ENCODE measurements at places on chromosomes 3 and 15.

DNA sequence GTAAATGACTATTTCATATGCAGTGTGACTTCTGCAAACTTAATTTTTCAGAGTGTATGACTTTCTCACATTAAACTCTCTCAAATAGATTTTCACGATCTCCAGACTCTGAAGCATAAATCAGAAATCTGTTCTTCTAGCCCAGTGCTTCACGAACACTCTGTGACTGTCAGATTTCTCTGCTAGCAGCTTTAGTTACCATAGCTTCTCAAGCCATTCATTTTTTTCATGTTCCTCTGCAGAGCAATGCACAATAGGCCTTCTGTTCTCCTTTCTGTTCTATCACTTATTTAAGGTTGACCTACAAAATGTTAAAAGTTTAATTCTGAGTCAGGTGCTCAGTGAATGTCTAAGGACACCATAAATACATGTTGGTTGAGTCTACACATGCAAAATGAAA, 1102.2 kb downstream of the TUSC7 start:
- DNase-seq = no peak

- DNase-seq = no peak
Measured at GRCh38 chr3:189688262-189688661, 57.1 kb downstream of the TP63 start.

DNA sequence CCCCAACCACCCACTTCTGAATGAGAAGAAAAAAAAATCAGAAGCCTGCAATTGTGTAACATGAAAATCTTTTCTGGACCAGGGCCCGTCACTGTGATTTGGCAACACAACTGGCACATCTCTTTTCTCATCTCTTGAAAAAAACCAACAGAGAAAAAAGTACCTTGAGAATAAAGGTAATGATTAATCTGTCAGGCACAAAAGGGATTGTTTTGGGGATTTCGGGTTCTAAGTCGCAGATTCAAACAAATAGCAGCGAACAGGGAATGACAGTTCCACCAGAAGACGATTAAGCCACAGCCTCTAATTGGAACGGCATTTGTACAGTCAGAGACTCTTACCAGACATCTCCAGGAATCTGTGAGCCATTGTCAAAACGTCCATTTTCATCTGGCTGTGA, at the start of gene AQP9:
TSS of gene AQP9 (plus strand) at position 276 of the 400 bp plus-strand sequence. CDS start 185 bp downstream, outside the sequence.
- no peak for DNase-seq

- DNase-seq = no peak
Measured at GRCh38 chr3:147572970-147573340, 163.8 kb downstream of the ZIC1 start.

DNA sequence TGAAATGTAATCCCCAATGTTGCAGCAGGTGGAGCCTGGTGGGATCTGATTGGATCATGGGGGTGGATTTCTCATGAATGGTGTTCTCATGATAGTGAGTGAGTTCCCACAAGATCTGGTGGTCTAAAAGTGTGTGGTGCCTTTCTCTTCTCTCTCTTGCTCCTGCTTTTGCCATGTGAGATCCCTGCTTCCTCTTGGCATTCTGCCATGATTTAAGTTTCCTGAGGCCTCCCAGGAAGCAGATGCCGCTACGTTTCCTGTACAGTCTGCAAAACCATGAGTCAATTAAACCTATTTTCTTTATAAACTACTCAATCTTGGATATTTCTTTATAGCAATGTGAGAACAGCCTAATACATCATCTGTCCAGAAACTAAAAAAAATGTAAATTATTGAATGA, 298.3 kb downstream of the MEX3B start:
- no peak for DNase-seq

DNA sequence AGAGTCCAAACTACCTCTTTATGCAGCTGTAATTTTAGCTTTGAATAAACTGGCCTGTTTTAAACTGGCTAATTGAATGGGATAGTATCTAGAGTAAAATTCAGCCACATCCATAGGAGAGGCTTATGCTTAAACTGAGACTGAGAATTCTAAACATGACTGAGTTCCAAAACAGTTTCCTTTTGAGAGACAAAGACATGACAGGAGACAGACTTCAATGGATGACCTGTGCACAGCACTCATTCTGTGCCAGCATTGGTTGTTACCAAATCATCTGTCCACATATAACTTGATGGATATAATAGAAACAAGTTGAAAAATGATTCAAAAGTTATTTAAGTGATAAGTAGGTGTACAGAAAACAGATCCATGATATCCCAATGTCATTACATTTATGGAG, 20.9 kb downstream of the IL12A start:
- no peak for DNase-seq

DNA sequence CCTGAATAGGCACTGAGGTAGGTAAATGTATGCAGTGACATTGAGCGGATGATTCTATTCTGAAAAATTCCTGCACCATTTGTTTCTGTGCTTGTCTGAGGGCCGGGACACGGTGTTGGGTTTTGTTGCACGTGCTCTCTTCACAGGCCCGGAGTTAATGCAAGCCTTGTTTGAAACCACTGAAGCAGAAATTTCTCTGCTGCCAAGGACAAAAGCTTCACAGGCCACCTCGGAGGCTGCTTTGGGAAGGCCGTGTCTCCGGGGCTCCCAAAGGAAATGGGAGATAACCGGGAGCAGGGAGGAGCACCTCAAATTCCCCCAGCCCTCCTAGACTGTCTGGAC, 179.4 kb downstream of the OPA1 start:
- DNase-seq = peak; percentile 40

- DNase-seq = no peak
Measured at GRCh38 chr3:3212781-3213440, 33.4 kb upstream of the CRBN start.

GRCh38 chr15:43487271-43487895, 5.6 kb downstream of the TP53BP1 start:
- no peak for DNase-seq

- DNase-seq = no peak
Measured at GRCh38 chr15:62369454-62369853, 204.4 kb upstream of the C2CD4B start.

- peak; percentile 90 for DNase-seq
Measured at GRCh38 chr3:45178183-45179023, 32.2 kb upstream of the CDCP1 start.

- no peak for DNase-seq
Measured at GRCh38 chr3:40741729-40742128, 217.0 kb downstream of the ZNF621 start.

DNA sequence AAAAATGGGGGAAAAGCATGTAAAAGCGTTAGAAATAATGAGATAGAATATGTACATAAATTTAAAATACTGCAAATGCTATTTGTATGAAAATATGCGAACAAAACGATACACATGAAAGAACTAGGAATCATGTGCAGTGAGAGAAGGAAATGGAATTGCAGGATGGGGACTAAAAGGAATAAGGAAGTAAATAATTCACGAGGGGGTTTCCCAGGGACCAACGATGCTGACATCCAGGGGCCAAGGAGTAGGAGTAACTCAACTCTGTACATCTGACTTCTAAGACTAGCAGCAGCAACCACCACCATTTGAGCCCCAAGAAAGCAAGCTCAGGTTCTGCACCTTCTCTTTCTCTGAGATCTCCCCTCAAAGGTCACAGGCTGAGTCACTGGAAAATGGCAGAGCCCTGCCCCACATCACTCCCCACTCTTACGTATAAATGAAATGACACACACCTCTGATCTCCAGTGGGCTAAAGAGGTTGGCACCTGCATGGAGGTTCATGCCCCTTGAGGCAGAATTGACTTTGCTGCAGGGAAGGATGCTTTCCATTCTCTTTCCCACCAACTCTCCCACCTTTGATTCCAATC, 100.0 kb upstream of the DLG1 start:
- DNase-seq = no peak

DNA sequence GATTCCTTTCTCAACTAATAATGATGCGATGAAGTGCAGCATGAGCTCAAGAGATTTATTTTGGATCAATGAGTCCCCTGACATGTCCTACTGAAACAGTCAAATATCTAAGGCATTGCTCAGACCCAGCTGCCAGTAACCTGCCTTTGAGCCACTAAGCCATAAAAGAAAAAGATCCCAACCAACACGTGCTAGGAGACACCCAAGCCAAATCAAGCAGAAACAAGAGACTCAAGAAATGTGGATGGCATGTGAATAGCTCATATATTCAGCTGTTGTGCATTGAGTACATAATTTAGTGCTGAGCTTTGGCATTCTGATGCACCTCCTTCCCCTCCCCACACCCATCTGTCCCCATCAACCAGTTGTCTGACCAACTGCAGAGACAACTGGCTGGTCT, 29.2 kb downstream of the GJD2 start:
- DNase-seq = no peak

- DNase-seq = no peak
Measured at GRCh38 chr15:60941448-60941847, 287.7 kb downstream of the RORA start.

GRCh38 chr3:53490459-53490968, 3.9 kb upstream of the CACNA1D start:
- DNase-seq = no peak

- DNase-seq = no peak
Measured at GRCh38 chr3:118842147-118842863, 192.3 kb downstream of the IGSF11 start.

GRCh38 chr15:41560572-41560874, 1.5 kb downstream of the TYRO3 start:
- no peak for DNase-seq

- no peak for DNase-seq
Measured at GRCh38 chr3:146542179-146542578, 2.2 kb downstream of the PLSCR1 start.

DNA sequence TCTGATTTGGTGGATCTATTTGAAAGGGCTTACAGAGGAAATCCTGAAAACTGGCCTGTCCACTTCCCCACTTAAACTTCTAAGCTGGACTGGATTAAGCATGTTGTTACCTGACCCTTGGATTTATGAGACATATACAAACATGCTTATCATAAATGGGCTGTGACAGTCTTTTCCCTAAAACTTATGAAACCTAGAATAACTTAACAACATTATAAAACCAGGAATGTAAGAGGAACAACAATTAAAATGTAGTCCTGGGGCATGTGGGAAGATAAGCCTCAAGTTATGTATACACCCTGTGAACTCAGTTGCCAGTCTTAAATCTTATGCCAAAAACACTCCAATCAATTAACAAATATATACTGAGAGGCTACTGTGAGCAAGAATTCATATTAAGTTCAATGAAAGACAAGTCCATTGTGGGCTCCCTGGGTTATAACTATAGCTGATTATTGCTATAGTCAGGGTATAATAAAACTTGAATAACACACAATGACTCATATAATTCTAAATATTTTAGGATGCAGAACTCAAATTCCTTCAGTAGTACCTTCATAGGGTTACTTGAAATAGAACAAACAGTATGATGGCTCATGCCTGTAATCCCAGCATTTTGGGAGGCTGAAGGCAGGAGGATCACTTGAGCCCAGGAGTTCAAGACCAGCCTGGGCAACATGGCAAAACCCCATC, 87.2 kb upstream of the PPIB start:
- no peak for DNase-seq

DNA sequence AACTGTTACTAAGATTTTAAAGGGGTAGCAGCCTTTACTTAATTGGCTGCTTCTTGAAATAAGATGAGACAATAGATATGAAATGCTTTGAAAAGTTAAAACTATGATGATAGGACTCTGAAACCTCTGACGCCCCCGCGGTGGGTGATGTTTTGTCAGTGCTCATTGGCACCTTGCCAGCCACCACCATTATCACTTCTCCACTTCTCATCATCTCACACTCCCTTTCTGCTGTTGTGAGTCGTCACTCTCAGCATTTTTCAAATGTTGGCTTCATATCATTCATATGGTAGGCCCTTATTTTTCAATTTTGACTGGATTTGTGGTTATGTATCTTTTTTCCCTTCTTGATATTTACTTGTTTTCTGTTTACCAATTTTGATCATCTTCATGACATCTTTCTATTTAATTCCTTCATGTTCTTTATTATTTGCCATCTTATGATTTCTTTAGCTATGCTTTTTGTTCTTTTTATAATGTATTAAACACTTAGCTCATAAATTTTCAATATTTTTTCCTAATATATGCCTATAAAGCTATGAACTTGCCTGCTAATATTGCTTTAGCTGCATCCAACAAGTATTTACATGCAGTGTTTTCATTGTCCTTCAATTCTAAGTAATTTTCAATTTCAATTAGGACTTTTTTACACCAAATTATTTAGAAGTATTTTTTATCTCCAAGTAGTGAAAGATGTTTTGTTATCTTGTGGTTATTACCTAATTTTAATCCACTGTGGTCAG, 30.3 kb upstream of the SKOR1 start:
- DNase-seq = peak; percentile 73

DNA sequence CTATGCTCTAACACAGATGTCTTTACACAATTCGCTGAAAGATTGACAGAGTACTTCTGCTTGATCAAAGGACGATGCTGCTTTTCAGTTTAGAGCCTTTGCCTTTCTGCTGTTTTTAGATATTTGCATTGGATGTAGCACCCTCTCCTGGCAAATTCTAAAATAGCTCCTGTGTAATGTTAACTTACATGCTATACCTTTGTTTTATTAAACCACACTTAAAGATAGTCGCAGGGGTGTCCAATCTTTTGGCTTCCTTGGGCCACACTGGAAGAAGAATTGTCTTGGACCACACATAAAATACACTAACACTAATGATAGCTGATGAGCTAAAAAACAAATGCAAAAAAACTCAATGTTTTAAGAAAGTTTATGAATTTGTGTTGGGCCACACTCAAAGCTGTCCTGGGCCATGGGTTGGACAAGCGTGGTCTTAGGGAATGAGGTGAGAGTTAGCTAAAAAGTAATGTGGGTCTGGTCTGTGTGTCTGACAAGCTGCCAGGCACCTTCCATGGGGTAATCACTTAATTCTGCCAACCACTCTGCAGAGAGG, 62.9 kb downstream of the ATG7 start:
- no peak for DNase-seq

GRCh38 chr3:32376115-32376514, 15.5 kb upstream of the CMTM7 start:
- no peak for DNase-seq

DNA sequence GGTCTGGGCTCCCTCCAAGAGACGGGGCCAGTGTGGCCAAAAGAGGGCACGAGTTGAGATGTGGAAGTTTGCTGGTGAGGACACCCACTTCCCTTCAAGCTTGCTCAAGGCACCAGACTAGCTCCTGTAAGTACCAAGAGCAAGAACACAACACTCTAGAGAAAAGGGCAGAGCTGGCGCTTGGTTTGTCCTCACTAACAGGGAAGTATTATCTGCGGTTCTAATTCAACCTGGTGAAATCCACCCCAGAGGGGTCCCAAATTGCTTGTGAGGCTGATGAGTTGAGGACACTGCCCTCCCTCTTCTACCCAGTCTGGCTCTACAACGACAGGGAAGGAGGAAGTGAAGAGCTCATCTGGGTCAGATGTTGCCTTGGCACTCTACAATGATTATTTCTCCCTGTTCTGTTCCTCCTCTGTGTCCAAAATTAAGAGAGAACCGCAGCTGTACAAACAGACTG, 16.9 kb upstream of the FSIP1 start:
- DNase-seq = no peak
